Prostate gland (tissue), 2 donors: ENCODE measurements at places on chromosomes 3 and 15. TPM values are rescaled to one million over a fixed set of nuclear protein-coding genes. Genes with fewer than 3 reads are reported as not detected.

DNA sequence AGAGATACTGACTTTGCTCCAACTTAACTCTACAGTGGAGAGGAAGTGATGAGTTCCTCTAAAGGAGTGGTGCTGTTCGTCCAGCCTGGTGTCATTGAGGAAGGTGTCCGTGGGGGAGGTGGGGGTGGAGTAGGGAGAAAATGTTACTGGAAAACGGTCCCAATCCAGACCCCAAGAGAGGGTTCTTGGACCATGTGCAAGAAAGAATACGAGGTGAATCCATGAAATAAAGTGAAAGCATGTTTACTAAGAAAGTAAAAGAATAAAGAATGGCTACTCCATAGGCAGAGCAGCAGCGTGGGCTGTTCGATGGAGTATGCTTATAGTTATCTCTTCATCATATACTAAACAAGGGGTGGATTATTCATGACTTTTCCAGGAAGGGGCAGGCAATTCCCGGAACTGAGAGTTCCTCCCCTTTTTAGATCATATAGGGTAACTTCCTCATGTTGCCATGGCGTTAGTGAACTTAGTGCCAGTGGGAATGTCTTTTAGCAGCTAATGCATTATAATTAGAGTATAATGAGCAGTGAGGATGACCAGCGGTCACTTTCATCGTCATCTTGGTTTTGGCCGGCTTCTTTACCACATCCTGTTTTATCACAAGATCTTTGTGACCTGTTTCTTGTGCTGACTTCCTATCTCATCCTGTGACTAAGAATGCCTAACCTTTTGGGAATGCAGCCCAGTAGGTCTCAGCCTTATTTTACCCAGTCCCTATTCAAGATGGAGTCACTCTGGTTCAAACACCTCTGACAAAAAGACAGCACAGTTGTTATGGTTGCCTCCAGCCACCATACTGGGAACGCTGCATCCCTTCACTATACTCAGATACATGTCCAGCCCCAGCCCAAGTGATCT, 38.6 kb downstream of the CLEC3B start:
- H3K27ac ChIP-seq, result no peak overlapping the region
- H3K4me1 ChIP-seq, result no peaks in the 10 kb centered on the region

- no peak overlapping the region for H3K4me3 ChIP-seq
- H3K36me3 ChIP-seq, result no peaks in the 10 kb centered on the region
- no peak for DNase-seq
- no peak overlapping the region for H3K27ac ChIP-seq
- H3K27me3 ChIP-seq, result no peaks in the 10 kb centered on the region
- H3K4me1 ChIP-seq, result no peaks in the 10 kb centered on the region
Measured at GRCh38 chr3:66139415-66139814, 81.4 kb upstream of the SLC25A26 start.

DNA sequence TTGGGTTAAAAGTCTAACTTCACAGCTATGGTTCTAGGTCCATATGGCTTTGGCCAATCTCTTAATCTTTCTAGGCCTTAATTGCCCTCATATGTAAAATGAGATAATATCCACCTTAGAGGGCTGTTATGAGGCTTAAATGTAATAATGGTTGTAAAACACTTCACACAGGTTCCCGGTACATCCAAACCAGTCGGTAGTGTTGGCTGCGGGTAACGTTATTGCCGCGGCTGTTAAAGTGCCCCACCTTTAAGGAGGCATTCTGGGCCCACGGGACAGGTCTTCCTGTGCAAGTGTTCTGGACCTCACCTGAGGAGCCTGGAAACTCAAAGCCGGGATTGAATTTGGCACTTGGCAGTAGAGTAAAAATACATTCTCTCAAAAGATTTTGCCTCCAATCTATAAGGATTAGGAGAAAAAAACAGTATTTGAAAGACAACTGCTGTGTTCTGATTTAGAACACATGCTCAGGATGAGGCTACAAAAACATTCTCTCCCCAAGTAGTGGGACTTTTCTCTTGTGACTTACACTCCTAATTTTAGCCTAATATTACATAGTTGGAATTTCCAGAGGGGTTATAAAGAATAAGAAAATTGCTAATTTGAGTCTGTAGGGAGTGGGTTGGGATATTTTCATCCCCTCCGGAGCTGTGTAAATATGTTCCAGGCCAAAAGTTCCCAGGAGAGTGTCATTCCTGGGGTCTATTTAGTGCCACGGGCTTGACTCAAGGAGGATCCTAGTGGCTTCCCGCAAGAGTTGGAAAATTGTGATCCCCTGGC, 44.9 kb upstream of the TSEN2 start:
- H3K36me3 ChIP-seq, result no peaks in the 10 kb centered on the region
- DNase-seq, result no peak
- H3K4me3 ChIP-seq, result no peak overlapping the region
- no peak overlapping the region for H3K27ac ChIP-seq
- no peaks in the 10 kb centered on the region for H3K4me1 ChIP-seq

DNA sequence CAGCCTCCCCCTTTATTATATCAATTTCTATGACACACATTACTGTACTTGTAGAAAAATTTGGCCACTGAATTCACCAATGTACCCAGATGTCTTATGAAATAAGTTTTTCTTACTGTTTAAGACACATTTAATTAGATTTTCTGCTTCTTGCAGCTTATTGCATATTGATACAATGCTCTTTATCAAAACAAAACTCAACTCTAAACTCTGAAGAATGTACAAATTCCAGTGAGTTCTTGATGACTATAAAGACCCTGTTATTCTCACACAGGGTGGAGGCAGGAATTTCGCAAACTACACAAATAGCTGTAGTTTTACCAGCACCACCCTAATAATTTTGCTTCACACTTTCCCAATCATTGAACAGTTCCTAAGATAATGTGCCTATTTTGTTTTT, 22.0 kb downstream of the CMTM6 start:
- no peak for DNase-seq
- H3K36me3 ChIP-seq, result no peaks in the 10 kb centered on the region
- H3K4me3 ChIP-seq, result no peak overlapping the region
- H3K27ac ChIP-seq, result no peak overlapping the region

- no peaks in the 10 kb centered on the region for H3K27me3 ChIP-seq
- H3K4me1 ChIP-seq, result no peaks in the 10 kb centered on the region
- no peak for DNase-seq
- no peak overlapping the region for H3K27ac ChIP-seq
Measured at GRCh38 chr3:101970905-101971304, 121.6 kb downstream of the NFKBIZ start.

GRCh38 chr15:92074646-92075045, 221.1 kb downstream of the SLCO3A1 start:
- no peaks in the 10 kb centered on the region for H3K4me1 ChIP-seq
- no peaks in the 10 kb centered on the region for H3K36me3 ChIP-seq
- DNase-seq, result no peak
- H3K27me3 ChIP-seq, result no peaks in the 10 kb centered on the region
- no peak overlapping the region for H3K27ac ChIP-seq

- no peaks in the 10 kb centered on the region for H3K27me3 ChIP-seq
- no peaks in the 10 kb centered on the region for H3K36me3 ChIP-seq
- no peak for DNase-seq
- H3K27ac ChIP-seq, result no peak overlapping the region
Measured at GRCh38 chr15:48304398-48304797, 26.8 kb upstream of the DUT start.

DNA sequence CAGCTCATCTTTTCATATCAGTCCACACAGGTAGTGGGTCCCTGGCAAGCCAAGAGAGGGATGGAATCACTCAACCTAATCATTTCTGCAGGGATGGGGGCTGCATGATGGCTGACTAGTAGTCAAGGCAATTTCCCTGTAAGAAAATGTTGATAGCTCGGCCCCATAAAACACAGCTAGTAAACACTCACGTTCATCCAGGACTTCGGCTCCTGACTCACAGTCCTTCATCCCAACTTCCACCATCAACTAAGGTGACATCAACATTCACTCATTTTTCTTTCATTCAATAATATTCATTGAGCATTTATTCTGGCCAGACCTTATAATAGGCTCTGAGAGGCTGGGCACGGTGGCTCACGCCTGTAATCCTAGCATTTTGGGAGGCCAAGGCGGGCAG, 4.4 kb upstream of the ACAP2 start:
- DNase-seq, result no peak
- no peak overlapping the region for H3K4me3 ChIP-seq
- H3K36me3 ChIP-seq, result no peaks in the 10 kb centered on the region
- no peaks in the 10 kb centered on the region for H3K4me1 ChIP-seq
- no peak overlapping the region for H3K27ac ChIP-seq

GRCh38 chr15:79965846-79966630, 5.0 kb downstream of the BCL2A1 start:
- no peaks in the 10 kb centered on the region for H3K36me3 ChIP-seq
- H3K4me3 ChIP-seq, result no peak overlapping the region
- no peak overlapping the region for H3K27ac ChIP-seq
- no peaks in the 10 kb centered on the region for H3K27me3 ChIP-seq
- H3K4me1 ChIP-seq, result no peaks in the 10 kb centered on the region

DNA sequence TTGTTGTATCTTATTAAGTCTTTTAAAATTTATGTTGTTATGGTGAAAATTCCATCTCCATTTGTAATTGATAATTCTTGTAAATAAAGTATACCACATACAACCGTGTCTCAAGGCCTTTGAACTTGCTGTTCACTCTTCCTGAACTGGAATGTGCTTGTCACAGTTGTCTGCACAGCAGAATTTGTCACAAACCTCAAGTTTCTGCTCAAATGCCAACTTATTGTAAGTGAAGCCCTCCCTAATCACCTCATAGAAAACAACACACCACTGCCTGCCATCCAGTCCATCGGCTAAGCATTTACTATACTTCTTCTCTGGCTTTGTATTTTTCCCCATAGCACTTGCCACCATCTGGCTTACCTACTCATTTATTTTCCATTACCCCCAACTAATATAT, 192.3 kb downstream of the THRB start:
- no peaks in the 10 kb centered on the region for H3K4me1 ChIP-seq
- DNase-seq, result no peak
- H3K27ac ChIP-seq, result no peak overlapping the region
- H3K4me3 ChIP-seq, result no peak overlapping the region
- no peaks in the 10 kb centered on the region for H3K36me3 ChIP-seq

- H3K4me1 ChIP-seq, result no peaks in the 10 kb centered on the region
- no peak overlapping the region for H3K27ac ChIP-seq
- DNase-seq, result no peak
- H3K4me3 ChIP-seq, result no peak overlapping the region
- no peaks in the 10 kb centered on the region for H3K36me3 ChIP-seq
- H3K27me3 ChIP-seq, result no peaks in the 10 kb centered on the region
Measured at GRCh38 chr3:143349455-143349854, 229.9 kb downstream of the CHST2 start.

- no peak overlapping the region for H3K4me3 ChIP-seq
- no peak for DNase-seq
- H3K27me3 ChIP-seq, result no peaks in the 10 kb centered on the region
- no peaks in the 10 kb centered on the region for H3K36me3 ChIP-seq
- no peak overlapping the region for H3K27ac ChIP-seq
Measured at GRCh38 chr3:147793841-147794240, 384.7 kb downstream of the ZIC1 start.

- H3K27me3 ChIP-seq, result no peaks in the 10 kb centered on the region
- H3K27ac ChIP-seq, result no peak overlapping the region
- no peaks in the 10 kb centered on the region for H3K4me1 ChIP-seq
- no peaks in the 10 kb centered on the region for H3K36me3 ChIP-seq
Measured at GRCh38 chr3:143330296-143330868, 210.8 kb downstream of the CHST2 start.

DNA sequence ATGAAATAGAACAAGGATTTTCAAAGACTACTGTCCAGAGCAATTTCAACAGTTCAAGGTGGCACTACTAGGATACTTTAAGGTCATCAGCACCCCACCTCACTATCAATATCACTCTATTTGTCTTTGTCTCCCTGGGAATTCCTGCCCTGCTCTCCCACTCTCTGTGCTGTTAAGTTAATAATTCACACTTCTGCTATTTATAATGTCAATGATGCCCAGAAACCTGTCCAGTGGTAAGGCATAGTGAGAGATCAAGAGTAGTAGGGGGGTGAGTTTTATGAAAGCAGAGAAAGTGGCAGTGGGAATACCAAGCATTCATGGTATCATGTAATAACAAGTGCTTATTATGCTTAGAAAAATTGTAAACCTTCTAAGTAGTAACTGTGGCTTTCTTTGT, 7.3 kb downstream of the TMCO5A start:
- no peak overlapping the region for H3K27ac ChIP-seq
- no peak for DNase-seq
- H3K4me3 ChIP-seq, result no peak overlapping the region
- H3K4me1 ChIP-seq, result no peaks in the 10 kb centered on the region
- no peaks in the 10 kb centered on the region for H3K27me3 ChIP-seq

DNA sequence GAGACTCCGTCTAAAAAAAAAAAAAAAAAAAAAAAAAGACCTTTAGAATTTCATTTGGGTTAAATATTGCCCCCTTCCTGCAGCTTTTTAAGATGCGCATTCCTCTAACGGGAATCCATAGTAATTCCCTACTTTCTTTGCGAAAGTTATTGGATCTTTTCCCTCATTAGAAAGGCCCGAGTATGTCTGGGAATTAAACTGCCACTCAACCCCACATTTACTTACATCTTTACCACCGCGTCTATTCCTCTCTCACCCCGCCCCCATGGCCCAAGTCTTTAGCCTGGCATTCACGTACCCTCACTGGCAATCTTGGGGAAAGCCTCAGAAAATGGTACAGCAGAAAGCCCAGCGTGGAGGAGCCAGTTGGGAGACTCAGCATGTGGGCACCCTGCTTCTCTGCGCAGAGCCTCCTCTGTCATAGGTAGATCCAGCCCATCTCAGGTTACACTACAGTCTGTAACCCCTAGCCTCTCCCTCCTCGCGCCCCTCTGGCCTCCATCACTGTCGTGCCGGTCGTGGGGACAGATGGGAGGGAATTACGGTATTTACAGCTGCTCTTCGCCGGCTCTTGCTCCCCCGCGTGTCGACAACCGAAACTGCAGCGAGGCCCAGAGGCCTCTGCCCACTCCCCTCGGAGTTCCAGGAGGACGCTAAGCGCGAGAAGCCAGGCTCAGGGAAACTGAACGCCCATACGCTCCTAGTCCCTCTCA, 6.4 kb upstream of the ANKDD1A start:
- H3K4me1 ChIP-seq, result no peaks in the 10 kb centered on the region
- H3K27me3 ChIP-seq, result no peaks in the 10 kb centered on the region
- no peak overlapping the region for H3K27ac ChIP-seq
- peak; percentile 22 for DNase-seq

DNA sequence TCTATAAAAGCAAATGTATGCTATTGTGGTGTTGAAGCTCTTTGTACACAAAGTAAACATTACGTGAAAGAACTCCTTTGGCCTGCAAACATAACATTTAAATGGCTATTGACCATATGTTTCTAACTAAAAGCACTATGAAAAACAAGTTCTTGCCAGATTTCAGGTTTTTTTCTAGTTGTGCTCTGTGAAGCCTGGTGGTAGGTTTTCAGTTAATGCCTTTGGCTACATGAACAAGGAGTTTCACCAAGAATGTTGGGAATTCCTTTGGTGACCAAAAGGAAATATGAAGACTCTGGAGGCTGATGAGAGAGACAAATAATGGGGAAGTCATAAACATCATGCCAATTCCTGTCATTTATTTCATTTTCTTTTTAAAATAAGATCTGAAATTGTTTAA, 66.0 kb downstream of the RBMS3 start:
- H3K4me1 ChIP-seq, result no peaks in the 10 kb centered on the region
- H3K4me3 ChIP-seq, result no peak overlapping the region
- no peaks in the 10 kb centered on the region for H3K27me3 ChIP-seq
- H3K27ac ChIP-seq, result no peak overlapping the region

Gene TMEM212
- not detected for total RNA-seq

Gene ZBTB20
- total RNA-seq, result 111 TPM

Gene TICRR
- 0.55 TPM for total RNA-seq

Gene ZBED2
- total RNA-seq, result 0.68 TPM

Gene ZNF385D
- 1.0 TPM for total RNA-seq

Gene CHRNA5
- total RNA-seq, result 1.9 TPM

Gene GOLGA6L7
- 2.7 TPM for total RNA-seq
